ENCODE measurements at places on chromosomes 2 and 18.

DNA sequence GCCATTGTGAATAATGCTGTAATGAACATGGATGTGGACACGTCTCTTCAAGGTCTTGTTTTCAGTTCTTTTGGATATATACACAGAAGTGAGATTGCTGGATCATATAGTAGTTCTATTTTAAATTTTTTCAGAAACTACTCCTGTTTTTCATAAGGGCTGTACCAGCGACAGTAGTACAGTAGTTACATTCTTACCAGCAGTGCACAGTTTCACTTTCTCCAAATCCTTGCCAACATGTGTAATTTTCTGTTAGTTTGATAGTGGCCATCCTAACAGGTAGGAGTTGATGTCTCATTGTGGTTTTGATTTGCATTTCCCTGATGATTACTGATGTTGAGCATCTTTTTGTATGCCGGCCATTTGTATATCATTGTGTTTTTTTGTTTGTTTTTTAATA, 81.7 kb downstream of the EPC2 start:
- DNase-seq = no peak

GRCh38 chr2:42775810-42776209, 11.9 kb upstream of the OXER1 start:
- DNase-seq = no peak

DNA sequence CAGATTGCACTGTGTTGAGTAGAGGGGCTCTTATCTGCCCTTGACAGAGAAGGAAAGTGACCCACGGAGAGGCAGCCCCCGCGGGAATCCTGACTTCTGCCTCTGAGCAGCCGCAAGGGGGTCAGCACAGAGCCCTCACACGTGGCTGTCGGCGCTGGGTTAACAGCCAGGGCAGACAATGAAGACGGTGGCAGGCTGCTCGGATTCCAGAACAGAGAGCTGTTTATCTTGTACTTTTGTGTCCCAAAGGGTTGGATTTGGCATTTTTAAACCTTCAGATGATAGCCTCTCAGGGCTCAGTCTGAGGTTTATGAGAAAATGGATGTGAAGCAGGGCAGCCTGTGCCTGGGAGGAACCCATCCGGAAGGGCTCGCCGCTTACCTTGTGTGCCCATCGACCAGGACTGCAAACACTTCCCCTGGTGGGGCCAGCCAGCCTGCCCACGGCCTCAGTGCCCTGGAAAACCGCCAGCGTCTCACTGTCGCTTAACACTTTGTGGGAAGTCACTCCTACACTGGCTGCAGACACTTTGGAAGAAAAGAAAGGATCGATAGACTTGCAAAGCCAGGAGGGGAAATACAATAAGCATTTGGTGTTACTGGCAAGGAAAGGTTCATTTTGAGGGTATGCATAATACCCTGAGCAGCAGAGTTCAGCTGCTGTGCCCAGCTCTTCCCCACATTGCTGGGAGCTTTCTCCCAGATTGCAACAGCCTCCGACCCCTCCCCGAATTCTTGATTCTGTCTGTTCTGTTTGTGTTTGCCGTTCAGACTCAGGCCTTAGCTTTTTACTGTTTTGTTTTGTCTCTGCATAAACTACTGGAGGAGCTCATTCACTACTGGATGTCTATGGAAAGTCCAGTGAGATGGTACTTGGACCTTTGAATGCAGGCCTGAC, 325.3 kb upstream of the MYT1L start:
- no peak for DNase-seq

DNA sequence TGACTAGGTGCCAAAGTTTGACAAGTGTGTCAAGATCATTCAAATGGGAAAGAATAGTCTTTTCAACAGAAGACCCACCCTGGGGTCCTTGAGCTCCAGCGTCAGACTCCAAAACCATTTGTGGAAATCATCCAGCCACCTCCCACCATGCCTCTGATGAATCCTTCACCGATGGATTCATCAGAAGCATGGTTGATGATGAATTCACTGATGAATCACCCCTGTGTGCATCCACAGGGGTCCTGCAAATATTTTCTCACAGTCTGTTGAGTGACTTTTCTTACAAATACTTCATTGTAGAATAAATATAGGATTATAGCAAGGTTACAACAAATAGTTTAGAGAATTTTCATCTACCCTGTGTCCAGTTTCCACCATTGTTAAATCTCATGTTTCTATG, 4.3 kb downstream of the UGT1A9 start:
- DNase-seq = no peak

DNA sequence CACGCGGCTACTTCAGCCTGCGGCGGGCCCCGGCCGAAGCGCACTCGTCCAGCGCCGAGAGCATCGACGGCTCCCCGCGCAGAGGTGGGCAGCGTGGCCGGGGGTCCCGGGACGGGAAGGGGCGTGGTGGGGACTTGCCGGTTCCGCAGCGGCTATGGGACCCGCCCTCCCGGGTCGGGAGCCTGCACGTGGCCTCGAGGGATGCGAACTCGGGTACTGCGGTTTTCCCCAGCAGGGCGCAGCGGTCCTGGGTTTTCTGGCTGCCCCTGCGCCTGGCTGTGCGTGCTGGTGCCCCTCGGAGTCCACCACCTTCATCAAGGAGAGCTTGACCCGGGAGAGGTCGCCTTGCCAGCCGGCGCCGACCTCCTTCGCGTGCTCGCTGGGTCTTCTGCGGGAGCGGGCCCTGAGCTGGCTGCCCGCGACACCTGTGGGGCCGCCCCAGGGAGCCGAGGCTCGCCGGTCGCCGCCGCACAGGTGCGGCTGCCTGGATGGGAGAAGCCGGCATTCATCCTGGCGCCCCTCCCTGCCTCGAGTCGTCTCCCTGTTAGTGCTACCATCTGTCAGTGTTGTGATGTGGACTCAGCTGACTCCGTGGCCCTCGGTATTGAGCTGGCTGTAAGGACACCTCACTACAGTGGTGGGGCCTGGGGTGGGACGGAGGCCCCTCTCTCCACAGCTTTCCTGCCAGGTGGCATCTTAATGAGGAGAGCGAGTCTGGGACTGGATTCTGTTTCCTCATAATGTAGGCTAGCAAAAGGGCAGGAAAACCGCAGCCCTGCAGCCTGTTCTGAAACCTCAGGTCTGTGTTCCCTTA, 177.3 kb downstream of the AGAP1 start:
- no peak for DNase-seq

DNA sequence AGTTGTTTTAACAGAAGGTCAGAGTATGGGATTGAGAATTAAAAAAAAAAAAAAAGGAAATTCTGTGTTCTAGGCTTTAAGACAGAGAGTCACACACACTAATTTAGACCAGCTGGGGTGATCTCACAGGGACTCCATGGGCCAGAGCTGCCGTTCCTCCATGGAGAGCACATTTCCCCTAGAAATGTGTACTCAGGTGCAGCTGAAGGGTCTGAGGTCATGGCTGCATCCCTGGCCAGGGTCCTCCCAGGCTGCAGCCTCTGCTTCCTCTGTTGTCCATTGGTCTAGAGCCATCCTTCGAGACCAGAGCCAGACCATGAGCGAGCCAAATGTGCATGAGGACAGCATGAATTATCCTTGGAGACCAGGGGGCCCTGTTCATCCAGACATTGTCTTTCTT, 190.1 kb upstream of the TNP1 start:
- no peak for DNase-seq

- DNase-seq = no peak
Observed at GRCh38 chr18:50578030-50578429, 18.1 kb downstream of the MAPK4 start.

DNA sequence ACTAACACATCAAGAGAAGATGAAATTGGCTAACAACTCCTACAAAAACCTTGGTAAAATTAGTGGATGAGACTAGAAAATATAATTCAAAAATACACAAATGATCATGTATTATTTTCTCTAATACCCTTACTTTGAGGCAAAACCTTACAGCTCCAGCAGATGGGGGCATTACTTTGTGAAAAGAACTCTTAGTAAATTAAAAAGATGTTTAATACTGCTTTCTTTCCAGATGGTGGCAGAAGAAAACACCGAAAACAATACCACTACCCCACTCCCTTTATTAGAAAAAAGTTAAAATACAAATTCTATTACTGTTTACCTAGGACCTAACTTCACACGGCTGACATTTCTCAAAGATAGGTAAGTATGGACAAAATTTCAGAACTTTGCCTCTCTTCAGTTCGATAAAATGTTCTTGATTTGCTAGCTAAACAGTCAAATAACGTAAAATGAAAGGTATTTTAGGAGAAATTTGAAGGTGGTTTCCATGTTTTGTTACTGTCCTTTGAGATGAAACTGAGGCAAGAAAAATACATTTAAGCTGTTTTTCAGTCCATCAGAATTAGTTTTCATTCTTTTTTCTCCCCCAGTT, 30.6 kb downstream of the ORC4 start:
- no peak for DNase-seq

DNA sequence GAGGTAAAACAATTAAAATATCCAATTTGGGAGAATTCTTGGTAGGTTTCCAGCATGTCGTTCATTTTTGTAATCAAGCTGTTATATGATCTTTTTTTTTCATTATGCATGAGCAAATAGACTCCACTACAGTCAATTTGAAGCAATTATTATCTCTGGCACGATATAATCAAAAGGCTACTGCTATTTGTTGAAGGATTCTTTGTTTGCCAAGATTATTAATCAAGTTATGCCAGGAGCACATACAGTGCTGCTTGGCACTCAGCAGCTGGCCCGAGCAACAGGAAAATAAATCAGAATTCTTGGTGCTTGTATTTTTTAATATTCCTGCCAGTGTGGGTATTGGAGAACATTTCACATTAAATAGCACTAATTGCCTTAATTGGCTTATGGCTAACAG, 279.5 kb downstream of the RND3 start:
- DNase-seq = no peak

DNA sequence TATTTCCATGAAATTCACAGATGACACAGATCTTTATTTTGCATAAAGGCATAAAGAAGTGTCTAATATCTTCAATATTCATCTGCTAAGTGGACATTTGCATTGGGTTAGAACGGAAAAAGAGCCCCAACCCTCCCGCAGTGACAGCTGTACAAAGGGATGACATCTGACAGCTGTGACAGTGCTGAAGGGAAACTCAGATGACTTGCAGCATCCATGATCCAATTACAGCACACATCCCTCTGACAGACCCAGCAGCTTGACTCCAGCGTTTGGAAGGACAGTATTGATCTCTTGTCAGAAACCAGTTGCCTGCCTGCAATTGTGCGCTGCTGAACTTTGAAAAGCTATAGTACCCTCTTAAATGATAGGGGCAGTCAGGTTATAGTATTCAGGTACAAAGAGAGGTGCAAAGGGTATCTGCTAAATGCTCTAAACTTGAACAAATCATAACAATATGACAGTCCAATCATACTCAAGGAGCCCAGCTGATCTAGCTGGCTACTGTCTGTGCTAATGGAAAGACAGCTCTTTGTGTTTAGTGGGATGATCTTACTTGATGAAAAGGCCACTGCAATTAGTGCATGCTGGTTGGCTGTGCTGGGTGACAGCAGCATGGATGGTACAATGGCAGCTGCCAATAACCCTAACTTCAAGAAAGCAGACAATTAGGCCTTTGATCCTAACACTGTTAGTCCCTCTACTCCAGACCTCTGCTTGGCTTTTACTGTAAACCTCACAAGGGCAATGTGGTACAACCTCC, 599.2 kb downstream of the NR4A2 start:
- no peak for DNase-seq

DNA sequence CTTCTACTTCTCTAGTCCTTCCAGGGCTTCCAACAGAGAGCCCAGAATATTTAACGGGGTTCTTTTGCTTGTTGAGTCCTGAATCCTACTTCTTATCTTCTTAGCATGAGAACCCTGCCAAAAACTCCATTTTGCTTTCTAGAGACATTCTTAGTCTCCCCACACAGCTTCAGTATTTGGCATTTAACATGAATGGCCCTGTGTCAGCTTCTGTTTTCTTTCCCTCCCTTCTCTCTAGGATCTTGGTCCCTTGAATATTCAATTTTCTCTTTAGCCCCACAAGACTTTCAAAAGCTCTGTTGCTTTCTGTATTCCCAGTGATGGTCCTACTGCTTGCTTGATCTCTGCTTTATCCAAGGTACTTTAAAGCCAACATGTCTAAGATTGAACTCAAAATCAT, 89.5 kb downstream of the WDR7 start:
- DNase-seq = no peak

DNA sequence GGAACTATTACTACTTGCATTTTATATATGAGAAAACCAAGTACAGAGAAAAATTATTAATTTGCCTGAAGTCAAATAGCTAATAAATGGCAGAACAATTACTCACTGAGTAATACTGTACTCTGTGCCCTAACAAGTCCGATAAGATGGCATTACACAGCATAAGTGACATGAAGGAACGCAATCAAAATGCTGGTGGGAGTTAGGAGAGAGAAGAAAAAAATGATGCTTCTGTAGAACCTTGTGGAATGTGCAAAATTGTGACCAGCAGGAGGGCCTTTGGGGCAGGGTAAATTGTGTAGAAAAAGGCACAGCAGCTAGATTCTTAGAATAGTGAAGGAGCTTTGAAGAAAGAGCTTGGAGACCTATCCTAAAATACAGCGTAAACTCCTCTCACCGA, 32.9 kb downstream of the EPHA4 start:
- no peak for DNase-seq

GRCh38 chr2:231296401-231296974, 98.1 kb downstream of the ARMC9 start:
- DNase-seq = no peak

DNA sequence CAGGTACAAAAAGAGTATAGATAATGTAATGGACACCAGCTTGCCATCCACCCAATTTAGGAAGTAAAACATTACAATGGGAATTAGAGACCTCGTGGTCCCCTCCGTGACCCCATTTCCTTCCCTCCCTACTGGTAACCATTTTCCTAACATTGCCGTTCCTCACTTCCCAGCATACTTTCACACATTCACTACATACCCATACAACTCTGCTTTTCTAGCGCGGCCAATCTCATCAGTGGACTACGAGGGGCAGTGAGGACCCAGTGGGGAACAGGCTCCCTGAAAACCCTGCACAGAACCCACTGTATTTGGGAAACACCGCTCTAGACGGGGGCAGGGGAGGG, 1.1 kb downstream of the ENOSF1 start:
- no peak for DNase-seq
